Activated T-helper 2 cell treated with anti-CD3 and anti-CD28 coated beads, Interferon-gamma antibody, Interleukin-2, Interleukin-4, amounts not matched to agents 10 μg/mL and 5 μg/mL and 100 μg/mL, durations not matched to agents 14 hours and 24 hours and 36 hours (primary cell): ENCODE measurements at places on chromosomes 3 and 15. TPM values are rescaled to one million over a fixed set of nuclear protein-coding genes. Genes with fewer than 3 reads are reported as not detected.

DNA sequence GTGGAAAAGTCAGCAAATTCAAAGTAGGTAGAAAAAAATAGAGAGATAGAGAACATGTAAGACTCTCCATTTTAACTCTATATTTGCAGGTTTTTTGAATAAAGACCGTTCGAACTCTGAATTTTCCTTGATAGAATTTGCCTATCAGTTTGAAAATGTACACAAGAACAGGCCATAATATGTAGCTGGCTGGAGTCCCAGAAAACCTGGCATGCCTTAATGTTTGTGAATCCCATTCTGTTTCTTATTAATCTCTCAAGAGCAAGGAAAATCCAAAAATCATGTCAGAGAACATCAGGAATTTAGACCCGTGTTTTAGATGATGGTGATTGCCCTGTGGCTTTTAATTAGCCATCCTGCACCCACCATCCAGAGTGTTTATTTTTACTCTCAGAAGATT is 7.2 kb upstream of the CFAP161 start:
- DNase-seq = no peak

- DNase-seq = no peak
Measured at GRCh38 chr3:188607805-188608315, 453.9 kb downstream of the LPP start.

GRCh38 chr3:119831941-119832371 is 50.1 kb downstream of the NR1I2 start:
- DNase-seq = no peak

- no peak for DNase-seq
Measured at GRCh38 chr3:197753263-197753662, 3.6 kb downstream of the FYTTD1 start.

DNA sequence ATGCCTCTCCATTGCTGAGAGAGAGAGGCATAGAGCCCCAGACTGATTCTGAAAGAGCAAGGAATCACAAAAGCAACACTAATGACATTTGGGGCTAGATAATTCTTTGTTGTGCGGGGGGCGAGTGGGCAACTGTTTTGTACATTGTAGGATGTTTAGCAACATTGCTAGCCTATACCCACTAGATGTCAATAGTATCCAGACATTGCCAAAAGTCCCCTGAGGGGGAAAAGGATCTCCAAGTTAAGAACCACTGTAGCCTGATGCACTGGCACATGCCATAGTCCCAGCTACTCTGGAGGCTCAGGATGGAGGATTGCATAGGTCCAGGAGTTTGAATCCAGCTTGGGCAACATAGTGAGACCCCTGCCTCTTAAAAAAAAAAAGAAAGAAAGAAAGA is 22.8 kb upstream of the GOLM2 start:
- no peak for DNase-seq

DNA sequence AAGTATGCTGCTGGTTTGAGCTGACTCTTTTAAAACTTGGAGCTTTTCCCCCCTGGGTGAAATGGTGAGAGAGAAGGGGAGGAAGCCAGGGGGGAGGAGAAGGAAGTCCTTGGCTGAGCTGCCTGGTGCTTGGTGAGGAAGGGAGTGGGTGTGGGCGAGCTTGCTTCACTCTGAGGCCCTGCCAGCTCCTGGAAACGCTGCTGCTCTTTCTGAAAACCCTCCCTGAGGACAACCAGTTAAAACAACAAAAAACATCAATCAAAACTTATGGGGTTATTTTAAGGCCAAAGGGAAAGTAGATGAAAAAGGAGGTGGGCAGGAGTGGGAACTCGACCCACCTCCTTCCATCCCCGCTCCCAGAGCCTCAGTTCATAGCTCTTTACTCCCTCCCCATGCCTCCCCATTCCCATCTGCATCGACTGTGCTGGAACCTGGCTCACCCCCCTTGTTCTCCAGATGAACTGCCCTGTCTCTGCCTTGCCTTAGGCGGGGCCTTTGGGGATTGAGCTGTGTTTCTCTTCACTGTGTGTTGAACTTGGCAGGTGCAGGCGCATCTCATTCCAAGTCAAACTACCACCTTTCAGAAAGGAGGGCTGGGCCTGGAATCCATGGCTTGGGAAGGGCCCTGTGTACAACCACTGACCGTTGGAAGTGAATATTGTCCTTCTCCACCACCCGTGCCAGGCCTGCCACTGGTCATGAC is 166.1 kb downstream of the ZNF621 start:
- no peak for DNase-seq

- DNase-seq = no peak
Measured at GRCh38 chr3:67030785-67031740, 33.0 kb downstream of the KBTBD8 start.

GRCh38 chr3:117836296-117836695 is 1126.7 kb downstream of the TUSC7 start:
- DNase-seq = no peak

- DNase-seq = no peak
Measured at GRCh38 chr15:61537337-61537736, 308.2 kb upstream of the RORA start.

- no peak for DNase-seq
Measured at GRCh38 chr3:45610119-45610518, 15.6 kb downstream of the LIMD1 start.

DNA sequence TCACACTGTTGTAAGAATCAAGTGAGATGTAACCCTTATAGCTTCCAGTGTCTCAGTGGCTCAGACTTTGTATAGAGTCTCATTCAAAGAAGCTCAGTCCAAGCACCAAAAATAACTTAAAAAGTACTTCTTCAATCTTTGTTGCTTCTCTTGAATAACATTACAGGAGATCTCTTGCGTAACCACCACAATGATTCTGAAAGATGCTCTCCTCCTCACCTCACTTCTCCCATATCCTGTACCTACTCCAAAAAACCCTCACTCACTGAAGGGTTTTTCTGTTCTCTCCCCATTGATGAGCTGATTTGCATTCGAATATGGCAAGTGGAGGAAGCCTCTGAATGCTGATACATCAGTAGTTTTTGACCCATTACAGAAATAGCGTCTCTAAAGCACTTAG is 39.4 kb upstream of the MRPS22 start:
- no peak for DNase-seq

GRCh38 chr3:59143447-59143846 is 93.6 kb upstream of the CFAP20DC start:
- DNase-seq = no peak

- no peak for DNase-seq
Measured at GRCh38 chr15:47685141-47685870, 32.0 kb upstream of the SEMA6D start.

DNA sequence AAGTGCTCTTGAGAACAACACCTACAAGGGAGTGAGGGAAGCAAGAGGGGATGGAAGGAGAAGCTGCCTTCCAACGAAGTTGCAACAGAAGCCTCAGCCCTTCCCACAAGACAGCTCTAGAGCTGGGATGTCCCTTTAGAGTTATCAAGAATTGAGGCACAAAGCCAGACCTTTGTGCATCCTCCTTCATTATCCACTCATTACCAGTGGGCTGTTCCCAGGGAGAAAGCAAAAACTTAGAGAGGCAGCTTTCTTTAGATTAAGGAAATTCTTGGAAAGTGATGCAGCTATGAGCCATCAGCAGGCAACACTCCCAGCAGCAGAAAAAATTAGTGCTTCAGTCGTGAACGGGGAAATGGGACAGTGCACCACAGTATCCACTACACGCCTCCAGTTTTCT is 10.6 kb upstream of the CD96 start:
- no peak for DNase-seq

DNA sequence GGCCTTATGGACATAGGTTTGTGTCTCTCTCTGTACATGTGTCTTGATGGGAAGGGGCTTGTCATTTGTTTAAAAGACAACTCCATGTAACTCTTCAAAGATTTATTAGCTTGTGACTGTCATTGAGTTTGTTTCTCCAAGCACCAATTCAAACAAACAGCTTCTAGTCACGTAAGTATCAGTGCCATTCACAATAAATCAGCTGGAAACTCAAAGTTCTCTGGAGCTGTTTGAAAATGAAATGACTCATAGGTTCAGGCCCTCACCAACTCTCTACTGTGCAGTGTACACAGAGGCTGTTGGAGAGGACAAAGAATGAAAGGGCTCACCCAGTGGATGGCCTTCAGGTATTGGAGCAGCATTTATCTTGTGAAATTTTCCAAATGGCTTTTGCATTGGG is 476.3 kb downstream of the AGBL1 start:
- DNase-seq = no peak

The LAMB2 gene
- total RNA-seq = 0.34 TPM in 1 of 2 replicates, not detected in the other

The TRIM59 gene
- 35.9 and 37.0 TPM in 2 replicates for total RNA-seq

The ECE2 gene
- not detected in 2 replicates for total RNA-seq

The ADAMTS17 gene
- total RNA-seq = 0.28 and 1.1 TPM in 2 replicates

The TF gene
- 0.11 and 0.25 TPM in 2 replicates for total RNA-seq
